ENCODE measurements at places on chromosomes 16 and 17.

DNA sequence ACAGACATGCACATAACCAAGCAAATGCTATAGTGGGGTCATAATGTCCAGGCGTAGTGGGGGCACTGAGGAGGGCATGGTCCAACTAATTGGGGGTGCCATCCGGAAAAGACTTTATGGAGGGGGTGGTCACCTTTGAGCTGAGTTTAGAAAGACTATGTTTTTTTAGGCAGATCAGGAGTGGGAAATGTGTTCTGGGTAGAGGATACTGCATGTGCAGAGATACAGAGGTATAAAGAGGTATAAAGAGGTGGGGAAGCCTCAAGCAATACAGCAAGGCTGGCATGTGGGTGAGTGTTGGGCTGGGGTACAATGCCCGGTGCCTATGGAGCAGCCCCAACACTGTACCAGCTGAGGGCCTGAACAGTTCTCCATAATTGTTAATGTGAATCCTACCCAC, 53.1 kb downstream of the SPACA3 start:
- no peak for DNase-seq

DNA sequence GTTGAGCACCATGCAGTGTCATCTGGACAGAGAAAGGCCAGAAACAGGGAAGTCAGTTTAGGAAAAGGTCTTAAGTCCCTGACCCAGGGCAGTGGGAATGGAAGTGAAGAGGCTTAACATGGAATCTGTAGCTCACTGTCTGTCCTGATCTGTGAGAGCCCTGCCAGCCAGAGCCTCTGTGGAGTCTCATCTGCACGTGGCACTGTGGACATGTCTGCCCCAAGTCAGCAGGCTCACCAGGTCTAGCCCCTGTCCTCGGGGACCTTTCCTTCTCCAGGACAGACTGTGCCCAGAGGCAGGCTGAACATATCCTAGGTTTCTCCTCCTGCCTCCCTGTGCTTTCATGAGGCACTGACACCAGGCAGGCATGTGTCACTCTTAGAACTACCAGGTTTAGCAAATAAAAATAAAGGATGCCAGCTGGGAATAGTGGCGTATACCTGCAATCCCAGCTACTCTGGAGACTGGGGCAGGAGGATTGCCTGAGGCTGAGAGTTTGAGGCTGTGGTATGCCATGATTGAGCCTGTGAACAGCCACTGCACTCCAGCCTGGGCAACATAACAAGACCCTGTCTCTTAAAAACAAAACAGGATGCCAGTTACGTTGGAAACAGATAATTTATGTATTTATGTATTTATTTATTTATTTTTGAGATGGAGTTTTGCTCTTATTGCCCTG, 22.4 kb downstream of the UNK start:
- no peak for DNase-seq

GRCh38 chr17:58391302-58391984, 25.9 kb downstream of the RNF43 start:
- no peak for DNase-seq

- peak; percentile 41 for DNase-seq
Measured at GRCh38 chr16:68760671-68761275, 23.7 kb downstream of the CDH1 start.

DNA sequence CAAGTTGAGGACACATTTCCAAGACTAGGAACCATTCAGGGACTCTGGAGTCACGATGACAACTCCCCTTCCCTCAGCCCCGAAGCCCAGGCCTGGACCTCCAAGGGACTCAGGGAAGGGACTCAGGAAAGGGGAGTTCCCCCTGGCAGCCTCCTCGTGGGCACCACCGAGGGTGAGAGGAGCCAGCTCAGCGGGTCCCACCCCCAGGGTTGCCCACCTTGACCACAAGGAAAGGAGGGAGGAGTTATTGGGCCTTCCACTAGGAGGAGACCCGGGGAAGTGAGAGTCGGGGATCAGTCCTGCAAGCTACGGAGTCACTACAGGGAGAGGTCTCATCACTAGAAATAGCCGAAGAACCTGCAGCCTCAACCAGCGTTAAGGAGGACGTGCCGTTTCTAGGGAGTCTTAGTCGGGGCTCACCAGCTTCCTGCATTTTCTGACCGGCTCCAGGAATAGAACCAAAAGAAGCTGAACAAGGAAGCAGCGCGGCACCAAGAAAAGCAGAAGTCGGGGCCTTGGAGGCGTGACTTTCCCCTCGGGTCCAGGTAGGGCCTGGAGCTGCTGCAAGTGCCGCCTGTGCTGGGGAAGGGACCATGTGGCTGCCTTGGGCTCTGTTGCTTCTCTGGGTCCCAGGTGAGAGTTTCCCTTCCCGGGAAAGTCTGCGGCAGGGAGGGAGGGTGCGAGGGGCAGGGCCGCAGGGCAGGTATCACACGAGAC, at the start of gene CD300A:
CD300A (plus strand) TSS at position 524 of the 717 bp plus-strand sequence; CDS start at position 594, 70 bp downstream.
- DNase-seq, result no peak

GRCh38 chr17:50917418-50917743, 51.2 kb upstream of the TOB1 start:
- DNase-seq, result no peak

- peak; percentile 93 for DNase-seq
Measured at GRCh38 chr16:48366165-48367093, 18.8 kb downstream of the SIAH1 start.

DNA sequence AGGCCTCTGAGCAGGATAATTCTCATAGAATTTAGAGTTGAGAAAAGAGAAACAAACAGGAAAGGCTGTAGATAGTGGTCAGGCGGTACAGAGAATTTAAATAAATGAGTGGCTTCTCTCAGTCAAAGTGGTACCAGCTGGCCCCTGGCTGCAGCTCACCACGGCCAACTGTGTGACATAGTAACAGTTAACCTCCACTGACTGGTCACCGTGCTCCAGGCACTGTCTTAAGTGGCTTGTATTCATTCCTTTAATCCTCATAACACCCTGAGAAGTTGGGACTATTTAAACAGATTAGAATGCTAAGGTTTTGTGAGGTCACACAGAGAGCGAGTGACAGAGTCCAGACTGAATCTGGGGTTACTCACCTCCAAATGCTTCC, 108.9 kb downstream of the GNAO1 start:
- no peak for DNase-seq

- DNase-seq, result no peak
Measured at GRCh38 chr17:45048795-45049563, 2.5 kb downstream of the DCAKD start.

DNA sequence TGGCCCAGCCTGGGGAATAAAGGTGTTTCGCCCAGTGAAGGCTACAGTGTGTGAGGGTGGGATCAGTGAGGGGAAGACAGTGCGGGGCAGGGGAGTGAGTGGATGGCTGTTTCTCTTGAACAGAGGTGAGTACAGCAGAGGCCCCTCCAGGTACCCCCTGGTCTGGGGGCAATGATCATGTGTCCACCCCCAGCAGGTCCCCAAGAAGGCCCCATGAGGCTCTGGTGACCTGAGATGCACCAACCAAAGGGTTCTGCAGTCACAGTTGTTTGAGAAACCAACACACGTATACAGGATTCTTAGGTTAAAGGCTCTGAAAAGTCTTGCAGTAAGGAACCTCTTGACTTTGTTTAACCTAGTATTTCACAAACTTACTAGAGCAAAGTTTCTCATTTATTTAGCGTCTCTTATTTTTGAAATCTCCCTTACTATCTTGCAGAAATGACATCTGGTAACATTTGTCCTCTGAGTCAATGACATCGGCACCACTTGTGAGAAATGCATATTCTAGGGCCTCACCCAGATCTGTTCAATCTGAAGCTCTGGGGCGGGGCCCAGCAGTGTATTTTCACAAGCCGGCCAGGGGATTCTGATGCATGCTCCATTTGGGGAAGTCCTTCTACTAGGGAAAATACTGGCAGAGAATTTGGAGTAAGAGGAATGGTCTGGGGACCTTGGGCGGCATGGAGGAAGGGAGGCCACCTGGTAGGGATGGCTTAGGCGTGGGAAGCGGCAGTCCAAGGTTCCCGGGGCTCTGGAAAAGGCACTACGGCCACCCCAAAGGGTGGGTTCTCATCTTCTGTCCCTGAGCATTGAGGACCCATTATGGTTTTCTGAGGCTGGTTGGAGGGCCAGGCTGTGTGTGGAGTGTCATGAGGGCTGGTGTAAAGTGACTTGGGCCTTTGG, 217.3 kb downstream of the NTN1 start:
- DNase-seq, result no peak

- no peak for DNase-seq
Measured at GRCh38 chr17:74283371-74283673, 9.3 kb downstream of the DNAI2 start.

- DNase-seq, result no peak
Measured at GRCh38 chr16:13060932-13061331, 159.5 kb downstream of the SHISA9 start.

DNA sequence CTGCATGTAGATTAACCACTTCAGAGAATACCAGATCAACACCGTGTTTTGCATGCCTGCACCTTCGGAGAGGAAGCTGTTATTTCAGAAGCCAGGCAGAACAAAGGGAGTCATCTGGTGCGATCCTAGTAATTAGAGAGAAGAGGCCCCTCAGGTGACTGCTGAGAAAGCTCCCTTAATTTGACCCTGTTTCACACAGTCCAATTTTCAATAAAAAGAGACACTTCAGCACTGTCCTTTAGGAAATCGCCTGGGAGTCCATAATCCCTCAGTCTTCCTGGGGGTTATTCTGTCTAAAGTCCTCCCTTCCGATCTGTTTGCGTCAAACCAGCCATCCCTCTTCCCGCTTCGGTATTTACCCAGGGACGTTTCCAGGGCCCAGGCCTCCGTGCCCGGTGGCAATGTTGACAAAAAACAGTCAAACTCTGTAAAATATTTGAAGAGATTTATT, 23.4 kb upstream of the TNRC6C start:
- no peak for DNase-seq

DNA sequence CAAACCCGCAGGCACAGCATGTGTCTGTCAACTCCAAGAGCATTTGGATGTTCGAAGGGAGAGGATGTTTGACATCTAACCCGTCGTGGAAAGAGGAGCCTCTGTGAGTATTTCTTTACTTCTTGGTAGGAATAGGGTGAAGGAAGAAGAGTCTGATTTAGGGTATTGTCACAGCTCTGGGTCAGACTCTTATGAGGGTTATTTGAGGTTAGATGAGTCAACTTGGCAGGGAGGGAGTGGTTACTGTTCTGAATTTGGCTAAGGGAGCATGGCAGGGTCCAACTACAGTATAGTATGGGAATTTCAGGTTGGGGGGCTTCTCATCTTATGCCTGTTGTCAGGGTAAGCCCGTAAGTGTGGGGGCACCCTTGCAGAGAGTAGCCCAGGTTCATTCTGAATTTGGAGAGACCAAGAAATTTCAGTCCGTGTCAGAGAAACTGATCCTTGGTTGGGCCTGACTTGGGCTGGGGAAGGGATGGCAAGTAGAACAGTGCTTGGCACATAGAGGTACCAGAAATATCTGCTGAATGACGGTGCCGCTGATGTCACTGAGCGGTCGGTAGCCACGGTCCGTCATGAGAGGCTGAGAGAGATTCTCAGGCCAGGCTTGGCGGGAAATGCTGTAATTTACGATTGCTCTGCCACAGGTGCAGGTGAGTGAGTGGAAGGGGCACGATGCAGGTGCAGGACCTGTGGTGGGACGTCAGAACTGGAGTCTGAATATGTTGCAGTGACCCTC, 43.2 kb downstream of the MYH3 start:
- DNase-seq, result peak; percentile 74

DNA sequence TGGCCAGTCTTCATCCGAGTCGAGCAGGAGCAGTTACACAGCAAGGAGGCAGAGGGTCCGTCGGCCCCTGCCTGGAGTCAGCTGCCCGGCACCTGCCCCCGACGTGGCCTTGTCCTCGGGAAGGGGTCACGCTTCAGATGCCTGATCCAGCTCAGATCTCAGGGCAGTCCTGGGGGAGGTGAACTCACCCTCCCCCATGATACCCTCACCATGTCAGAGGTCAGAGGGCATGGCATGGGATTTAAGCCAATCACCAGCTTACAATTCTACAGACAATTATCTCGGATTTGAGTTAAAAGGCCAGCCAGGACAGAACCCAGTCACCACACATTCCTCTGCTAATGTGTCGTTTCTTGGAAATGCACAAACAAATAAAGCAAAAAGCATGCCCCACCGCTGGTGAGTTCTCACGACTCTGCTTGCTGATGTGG, 211.3 kb downstream of the FOXL1 start:
- no peak for DNase-seq

GRCh38 chr16:2498531-2499253, 15.1 kb upstream of the ATP6V0C start:
- no peak for DNase-seq

DNA sequence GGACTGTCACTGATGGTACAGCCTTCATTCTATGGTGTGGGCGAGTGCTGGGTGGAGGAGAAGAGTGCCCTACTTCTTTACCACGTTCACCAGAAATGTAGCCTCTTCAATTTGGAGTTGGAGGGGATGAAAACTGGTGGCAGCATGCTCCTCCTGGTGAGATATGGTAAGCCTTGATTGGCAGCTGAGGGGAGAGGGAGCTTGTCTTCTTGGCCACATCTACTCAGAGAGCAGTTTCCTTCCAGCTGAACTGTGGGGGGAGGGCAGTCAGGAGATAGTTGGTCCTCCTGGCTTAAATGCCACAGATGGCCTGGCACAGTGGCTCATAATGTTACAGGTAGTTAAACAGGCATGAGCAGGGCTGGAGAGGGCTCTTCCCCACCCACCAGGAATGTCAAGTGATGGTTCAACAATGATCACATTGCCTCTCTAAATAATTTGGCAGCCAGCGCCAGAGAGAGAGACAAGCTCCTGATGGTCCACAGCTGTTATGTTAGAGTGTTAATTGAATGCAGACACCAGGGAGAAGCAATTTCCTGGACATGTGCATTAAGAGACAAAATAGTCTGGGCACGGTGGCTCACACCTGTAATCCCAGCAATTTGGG, 9.0 kb upstream of the MAPK3 start:
- DNase-seq, result peak; percentile 44

GRCh38 chr16:80300456-80300855, 240.3 kb upstream of the DYNLRB2 start:
- peak; percentile 26 for DNase-seq

DNA sequence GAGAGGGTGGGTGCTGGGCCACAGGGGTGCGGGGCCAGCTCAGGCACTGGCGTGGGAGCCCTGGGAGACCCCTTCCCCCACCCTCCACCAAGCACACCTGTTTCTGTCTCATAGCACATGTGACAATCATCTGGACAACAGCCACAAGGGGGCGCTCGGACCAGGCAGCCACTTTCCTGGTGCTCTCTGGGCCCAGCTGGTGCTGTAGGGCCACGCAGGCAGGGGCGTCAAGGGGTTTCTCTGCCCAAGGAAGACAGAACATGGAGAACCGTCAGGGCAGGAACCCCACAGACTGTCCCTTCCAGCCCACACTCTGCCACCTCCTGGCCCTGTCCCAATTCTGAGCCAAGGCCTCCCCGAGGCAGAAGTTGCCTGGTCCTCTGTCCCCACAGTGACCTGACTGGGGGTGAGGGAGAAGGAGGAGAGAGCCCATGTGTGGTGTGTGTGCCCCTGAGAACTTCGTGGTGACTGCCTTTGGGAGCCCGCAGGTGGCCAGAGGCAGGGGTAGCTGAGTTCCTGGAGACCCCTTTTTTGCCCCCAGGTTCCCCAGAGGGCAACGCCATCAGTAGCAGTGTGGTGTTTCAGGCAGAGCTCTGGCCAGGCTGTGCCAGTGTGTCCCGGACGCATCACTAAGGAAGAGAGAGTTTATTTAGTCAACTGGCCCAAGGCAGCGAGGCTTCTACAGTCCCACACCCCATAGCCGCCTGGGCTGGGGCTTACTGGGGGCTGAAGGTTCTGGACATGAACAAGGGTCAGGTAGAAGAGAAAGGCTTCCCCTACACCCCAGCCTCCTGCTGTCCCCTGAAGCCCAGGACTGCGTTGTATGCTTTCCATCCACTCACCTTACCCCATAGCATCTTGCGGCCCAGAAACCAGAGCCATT, 3.1 kb upstream of the SETD6 start:
- DNase-seq, result peak; percentile 55

Measured in fibroblast of upper back skin (primary cell).